ELF-1 (cell line): ENCODE measurements at places on chromosomes 12 and 14.

- peak; percentile 63 for DNase-seq
Measured at GRCh38 chr14:77325746-77326094, 4.9 kb downstream of the GSTZ1 start.

DNA sequence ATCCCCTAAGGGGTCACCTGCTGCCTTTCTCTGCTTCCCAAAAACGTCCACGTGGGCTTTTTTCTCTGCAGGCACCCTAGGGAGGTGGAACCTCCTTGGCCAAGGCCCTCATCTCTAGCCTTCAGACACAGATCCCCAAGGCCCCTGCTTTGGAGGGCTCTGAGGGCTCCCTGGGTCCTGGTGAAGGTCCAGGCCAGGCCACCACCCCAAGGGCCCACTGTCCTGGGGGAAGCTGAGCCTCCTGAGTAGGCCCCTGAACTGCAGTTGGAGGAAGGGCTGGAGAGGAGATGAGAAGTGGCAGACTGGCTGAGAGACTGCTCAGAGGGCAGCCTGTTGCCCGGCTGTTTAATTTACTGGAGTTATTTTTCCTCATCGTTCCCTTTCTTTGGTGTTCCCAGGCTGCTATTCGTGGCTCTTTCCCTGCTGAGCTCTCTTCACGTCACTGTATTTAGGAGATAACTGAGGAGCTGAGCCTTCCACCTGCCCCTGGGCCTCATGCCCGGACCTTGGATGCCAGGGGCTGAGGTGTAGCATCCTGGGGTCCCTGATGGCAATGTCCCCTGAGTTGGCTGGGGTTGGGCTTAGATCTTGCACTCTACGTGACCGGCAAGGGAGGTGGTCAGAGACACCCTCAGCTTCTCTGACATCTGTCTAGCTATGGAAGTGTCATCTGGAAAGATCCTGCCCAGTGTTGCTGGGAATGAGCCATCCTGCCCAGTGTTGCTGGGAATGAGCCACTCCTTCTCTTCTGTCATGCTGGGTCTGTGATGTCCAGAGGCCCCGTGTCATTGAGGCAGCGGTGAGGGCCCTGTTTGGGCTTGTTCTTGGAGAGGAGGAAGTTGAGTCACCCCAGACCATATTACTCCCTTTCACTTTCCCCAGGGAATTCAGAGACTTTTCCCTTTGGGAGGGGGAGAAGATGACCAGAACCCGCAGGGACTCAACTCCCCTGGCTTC is 139.8 kb downstream of the TSPAN9 start:
- no peak for DNase-seq

DNA sequence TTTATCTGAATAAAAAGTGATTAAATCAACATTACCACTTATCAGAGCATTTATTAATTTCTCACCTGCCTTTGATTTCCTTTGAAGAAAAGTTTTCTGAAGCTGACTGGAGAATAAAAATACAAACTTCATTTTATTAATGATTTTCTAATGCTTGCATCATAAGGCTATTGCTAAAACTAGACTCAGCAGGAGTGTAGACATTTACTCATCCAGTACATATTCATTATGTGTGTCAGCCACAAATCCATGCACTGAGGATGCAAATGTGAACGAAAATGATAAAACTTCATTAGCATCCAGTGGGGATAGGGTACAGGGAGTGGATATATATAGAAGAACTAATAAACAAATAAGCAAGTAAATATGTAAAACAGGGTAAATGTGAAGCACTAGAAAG is 74.6 kb downstream of the SLCO1B3 start:
- DNase-seq = no peak

DNA sequence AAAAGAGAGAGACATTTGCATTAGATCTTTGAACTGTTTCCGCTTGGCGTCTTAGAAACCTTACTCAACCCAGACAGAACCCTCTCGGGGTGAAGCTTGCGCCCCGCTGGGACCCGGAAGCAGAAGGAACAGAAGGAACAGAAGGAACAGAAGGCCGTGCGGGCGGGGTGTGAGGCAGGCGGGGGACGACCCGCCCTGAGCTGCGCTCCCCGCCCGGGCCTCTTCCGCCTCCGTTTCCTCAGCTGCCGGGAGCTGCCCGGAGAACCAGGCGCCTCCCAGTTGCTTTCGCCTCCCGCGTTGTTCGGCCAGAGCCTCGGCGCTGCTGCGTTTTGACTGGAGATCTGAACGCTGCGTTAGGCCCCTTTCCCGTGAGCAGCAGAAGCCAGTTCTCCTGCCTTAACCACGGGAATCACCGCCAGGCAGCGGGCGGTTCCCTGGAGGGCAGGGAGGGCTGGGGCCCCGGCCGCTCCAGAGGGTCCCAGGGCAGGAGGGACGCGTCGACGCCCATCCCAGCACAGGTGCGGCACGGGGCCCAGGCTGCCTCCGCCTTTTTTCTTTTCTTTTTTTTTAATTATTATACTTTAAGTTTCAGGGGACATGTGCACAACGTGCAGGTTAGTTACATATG is 19.3 kb upstream of the MMP17 start:
- DNase-seq = peak; percentile 71

DNA sequence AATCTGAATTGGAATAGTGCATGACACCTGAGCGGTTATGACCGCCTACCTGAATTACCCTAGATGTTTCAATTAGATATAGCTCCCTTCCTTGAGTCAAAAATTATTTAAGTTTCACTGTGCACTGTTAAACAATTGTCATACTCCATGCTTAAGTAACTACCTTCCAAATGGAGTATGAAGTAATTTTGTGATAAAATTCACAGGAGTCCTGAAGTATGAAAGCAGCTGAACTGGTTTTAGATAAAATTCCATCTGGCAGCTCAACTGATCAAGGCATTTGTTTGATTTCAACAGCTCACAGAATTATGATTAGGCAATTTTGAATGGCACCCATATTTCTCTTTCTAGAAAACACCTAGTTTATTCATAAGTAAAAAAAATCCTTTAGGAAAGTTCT is 19.5 kb downstream of the PRICKLE1 start:
- DNase-seq = no peak

- DNase-seq = no peak
Measured at GRCh38 chr14:21244544-21244943, 24.7 kb downstream of the HNRNPC start.

- DNase-seq = no peak
Measured at GRCh38 chr14:65892315-65892714, 479.8 kb downstream of the FUT8 start.

DNA sequence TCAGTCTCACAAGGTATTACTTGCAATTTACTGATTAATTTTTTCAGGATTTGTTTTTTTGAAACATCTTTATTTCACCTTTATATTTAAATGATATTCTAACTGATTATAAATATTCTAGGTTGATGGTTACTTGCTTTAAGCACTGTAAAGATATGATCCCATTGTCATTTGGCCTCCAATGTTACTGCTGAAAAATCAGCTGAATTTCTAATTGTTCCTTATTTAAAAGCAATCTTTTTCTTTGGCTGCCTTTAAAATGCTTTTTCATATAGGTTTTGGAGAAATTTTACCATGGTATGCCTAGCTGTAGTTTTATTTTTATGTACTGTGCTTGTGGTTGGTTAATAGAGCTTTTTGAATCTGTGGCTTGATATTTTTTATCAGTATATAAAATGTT is 275.6 kb upstream of the PPFIA2 start:
- no peak for DNase-seq

DNA sequence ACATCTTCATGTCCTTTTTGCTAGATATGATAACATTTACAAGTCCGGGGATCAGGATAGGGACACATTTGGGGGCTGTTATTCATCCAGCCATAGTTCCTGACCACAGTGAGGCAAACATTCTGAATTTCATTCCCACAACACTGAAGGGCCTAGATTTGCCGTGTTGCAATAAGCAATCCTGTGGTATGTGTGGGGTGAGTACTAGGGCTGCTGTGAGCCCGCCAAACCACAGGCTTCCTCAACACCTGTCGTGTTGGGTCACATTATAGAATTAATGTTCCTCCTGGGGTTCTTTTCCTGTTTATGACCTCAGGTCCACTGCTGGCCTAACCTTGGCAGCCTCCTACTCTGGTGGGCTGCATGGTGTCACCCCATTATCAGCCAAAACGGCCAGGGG is 119.2 kb downstream of the TBC1D30 start:
- no peak for DNase-seq

- DNase-seq = no peak
Measured at GRCh38 chr12:51886021-51886710, 1.7 kb upstream of the ANKRD33 start.

- no peak for DNase-seq
Measured at GRCh38 chr14:30834353-30834752, 40.0 kb upstream of the COCH start.

GRCh38 chr12:65648461-65648860 is 175.8 kb upstream of the HMGA2 start:
- DNase-seq = no peak

DNA sequence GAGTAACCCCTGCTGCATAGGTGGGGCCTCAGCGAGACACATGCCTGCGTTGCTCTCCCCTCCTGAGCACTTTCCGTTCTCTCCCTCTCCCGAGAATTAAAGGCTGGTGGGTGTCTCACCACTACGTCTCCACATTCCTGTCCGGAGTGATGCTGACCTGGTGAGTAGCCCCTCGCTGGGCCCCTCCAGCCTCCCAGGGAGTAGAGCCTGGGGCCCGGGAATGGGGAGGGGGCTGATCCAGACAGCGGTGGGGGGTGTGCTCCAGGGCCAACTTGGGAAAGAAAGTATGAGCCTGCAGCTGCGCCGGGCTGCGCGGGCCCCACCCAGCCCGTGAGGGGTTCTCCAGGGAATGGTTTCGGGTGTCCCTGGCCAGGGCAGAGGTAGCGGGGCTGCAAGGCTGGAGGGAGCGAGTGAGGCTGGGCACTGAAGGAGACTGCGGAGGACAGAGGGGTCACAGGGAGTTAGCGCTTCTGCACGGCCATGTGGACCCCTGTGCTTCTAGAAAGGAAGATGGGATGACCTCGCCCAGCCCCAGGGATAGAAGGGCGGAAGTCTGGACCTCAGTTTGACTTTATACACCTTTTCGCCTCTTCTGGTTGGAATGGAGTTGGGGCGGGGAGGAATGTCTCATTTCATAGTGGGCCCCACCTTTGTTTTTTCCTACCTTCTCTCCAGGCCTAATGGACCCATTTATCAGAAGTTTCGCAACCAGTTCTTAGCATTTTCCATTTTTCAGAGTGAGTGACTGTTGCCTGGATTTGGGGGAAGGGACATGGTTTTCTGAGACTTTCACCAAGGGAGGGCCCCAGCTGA is 22.5 kb downstream of the RHOF start:
- peak; percentile 48 for DNase-seq

GRCh38 chr14:71418532-71419245 is 511.4 kb downstream of the PCNX1 start:
- DNase-seq = no peak

GRCh38 chr12:90959538-90960139 is 4.7 kb upstream of the CCER1 start:
- no peak for DNase-seq

DNA sequence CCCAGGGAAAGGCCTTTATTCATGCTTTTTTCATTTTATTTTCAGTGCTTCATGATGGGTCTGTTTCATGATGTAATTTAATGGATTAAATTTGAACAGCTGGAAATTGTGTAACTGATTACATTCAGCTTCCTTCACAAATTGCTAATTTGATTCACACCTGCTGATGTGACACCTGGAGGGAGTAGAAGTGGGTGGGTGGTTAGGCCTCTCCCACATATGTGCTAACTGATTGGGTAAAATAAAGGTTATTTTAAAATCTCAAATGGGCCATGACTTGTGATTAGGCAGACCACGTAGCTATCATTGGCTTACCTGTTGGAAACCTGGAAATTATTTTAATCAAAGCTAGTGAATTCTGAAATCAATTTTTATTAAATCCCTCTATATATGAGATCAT is 142.1 kb downstream of the GXYLT1 start:
- DNase-seq = no peak

- DNase-seq = no peak
Measured at GRCh38 chr14:79586416-79586815, 624.9 kb downstream of the DIO2 start.

DNA sequence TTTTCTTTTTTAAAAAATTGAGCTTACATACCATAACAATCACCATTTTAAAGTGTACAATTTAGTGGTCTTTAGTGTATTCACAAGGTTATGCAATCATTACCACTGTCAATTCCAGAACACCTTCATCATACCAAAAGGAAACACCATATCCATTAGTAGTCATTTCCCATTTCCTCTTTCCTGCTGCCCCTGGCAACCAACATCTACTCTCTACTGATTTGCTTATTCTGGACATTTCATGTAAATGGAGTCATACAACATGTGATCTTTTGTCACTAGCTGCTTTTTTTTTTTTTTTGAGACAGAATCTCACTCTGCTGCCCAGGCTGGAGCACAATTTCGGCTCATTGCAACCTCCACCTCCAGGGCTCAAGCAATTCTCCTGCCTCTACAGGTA is 66.8 kb upstream of the CFL2 start:
- DNase-seq = no peak

DNA sequence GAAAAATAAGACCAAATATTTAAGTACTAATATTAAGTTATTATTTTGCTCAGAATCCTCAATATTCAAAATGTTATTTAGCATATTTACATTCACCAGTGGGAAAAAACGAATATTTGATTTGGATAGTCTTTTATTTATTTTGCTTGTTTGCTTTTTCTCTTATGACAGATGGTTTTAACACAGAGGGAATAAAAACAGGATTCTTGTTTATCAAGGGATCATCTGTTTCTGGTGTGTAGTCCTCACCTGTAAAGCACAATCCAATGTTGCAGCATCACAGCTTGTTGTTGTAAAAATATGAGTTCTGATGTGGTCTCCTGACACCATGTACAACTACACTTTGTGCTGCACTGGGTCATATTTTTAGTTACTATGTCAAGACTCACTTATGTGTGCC is 103.9 kb downstream of the AVPR1A start:
- no peak for DNase-seq

GRCh38 chr12:28497889-28498411 is 307.7 kb downstream of the CCDC91 start:
- no peak for DNase-seq

DNA sequence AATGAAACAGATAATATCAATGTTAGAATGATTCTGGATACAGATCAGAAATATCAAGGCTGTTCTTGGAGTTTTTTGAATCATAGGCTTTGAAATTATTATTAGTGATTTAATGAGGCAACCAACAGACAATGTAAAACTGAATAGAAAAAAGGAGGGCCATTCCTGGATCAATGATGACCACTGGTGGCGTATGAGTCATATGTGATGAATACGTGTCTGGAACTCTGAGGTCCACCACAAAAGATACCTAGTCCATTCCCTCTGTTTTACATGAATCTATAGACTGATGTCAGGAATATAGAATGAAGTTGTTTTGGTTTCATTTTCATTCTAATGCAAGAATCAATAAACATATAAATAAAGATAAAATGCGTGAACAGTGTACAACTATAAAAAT is 78.3 kb upstream of the RTL1 start:
- DNase-seq = no peak

DNA sequence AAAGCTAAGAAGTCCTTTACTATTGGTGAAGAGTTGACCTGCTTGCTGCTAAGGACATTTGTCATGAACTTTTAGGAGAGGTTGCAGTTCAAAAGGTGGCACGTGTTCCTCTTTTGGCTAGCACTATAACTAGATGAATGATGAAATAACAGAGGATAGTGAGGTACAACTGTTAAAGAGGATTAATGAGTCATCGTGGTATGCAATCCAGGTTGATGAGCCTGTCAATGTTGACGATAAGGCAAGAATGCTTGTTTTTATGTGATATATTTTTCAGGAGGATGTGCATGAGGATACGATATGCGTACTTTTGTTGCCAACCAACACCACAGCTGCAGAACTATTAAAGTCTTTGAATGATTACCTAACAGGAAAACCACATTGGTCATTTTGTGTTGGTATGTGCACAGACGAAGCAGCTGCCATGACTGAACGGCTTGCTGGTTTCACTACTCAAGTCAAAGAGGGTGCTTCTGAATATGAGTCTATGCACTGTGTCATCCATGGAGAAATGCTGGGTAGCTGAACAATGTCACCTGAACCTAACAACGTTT is 10.6 kb downstream of the CEP128 start:
- DNase-seq = no peak
